ENCODE measurements at places on chromosomes 7 and 10.

- peak; percentile 48 for DNase-seq
Observed at GRCh38 chr10:34956756-34957155, 133.4 kb downstream of the CUL2 start.

DNA sequence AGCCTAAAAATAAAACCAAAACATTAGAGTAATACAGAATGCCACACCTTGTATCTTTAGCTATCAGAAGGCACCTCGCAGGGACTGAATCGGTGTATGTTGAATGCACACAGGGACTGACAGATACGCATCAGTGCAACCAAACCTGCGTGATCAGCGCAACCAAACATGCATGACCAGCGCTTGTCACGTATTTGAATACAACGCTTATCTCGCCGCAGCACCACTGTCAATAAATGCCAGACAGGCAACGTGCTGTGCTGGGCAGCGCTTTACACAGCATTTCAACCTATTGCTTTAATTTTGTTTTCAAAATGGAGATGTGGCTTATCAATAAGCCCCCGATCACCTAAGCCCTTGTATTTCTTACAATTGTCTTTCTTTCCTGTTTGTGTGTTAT is 242.4 kb downstream of the SFMBT2 start:
- no peak for DNase-seq

GRCh38 chr7:97215556-97215955 is 98.1 kb downstream of the SDHAF3 start:
- DNase-seq, result no peak

- no peak for DNase-seq
Observed at GRCh38 chr7:47902013-47902412, 46.3 kb downstream of the PKD1L1 start.

DNA sequence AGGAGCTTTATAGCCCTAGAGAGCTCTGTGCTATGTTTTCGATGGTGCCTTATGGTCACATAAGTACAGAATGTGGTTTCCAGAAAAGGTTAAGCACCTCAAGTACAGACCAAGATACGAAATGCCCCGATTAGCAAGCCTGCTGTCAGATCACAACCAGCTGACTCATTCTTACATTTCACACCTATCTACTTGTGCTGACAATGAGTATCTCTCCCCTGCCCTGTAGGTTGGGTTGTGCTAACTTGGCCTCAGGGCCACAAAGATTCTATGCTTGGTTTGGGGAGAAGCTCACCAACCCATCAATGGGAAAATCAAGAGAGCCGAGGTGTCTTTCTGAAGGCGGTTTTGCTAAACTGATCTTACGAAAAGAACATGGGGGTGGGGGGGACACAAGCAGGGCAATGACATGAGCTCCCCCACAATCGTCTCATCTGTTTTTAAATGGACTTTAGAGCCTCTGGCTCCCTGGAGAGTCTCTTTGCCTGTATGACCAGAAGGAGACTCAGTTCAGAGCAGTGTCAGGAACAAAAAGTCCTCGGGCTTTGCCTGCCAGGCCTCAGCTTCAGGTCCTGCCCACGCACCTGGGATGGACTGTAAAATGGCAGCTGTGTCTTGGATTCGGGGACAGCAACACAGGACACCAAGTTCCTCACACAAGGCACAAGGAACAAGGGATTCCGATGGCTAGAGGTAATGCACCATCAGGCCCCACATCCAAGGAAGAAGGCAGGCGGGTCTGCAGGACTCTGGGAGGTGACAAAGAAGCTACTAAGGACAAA is 55.1 kb downstream of the FAM53B start:
- DNase-seq, result no peak

DNA sequence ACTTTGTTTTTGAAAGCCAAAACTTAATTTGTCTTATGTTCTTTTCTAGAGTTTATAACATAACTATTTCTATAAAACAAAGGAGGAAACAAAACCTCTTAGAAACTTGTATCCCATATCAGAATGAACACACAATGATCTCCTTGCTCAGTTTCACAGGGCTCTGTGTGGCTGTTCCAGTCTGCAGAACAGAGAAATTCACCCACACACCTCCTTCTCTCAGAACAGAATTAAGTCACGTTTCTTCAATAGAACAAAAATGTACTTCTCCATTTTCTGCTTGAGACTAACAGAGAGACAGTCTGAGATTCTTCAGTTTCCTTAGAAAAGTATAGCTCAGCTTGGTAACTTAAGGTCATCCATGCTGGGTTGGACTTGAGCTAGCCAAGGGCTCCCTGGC is 15.8 kb upstream of the DOCK1 start:
- DNase-seq, result no peak

- DNase-seq, result peak; percentile 46
Observed at GRCh38 chr10:14571866-14572507, 202.7 kb downstream of the FAM107B start.

GRCh38 chr7:143257501-143257900 is 5.7 kb upstream of the GSTK1 start:
- peak; percentile 25 for DNase-seq

GRCh38 chr7:38185395-38186307 is 7.6 kb downstream of the STARD3NL start:
- DNase-seq, result no peak

All from HT1080 (cell line).